ENCODE measurements at places on chromosomes 11 and 22.

DNA sequence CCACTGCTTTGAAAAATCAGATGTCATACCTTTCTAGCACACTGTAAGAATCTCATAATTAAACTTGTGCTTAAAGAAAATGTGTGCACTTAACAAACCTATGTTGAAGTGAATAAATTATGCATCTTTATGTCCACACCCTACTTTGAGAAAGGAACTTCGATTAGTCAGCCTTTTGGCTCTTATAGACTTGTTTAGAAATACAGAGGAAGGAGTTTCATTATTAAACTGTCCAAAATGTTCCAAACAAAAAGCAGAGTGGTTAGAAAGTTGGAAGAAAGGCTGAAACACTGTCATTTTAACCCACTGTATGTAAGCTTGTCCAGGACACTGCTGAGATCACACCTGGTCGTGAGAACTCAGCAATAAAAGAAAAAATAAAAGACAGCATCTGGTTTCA lies 863.2 kb upstream of the CHORDC1 start:
- DNase-seq: no peak

- no peak for DNase-seq
These were observed 12.9 kb upstream of the SYTL2 start for GRCh38 chr11:85823816-85824215.

DNA sequence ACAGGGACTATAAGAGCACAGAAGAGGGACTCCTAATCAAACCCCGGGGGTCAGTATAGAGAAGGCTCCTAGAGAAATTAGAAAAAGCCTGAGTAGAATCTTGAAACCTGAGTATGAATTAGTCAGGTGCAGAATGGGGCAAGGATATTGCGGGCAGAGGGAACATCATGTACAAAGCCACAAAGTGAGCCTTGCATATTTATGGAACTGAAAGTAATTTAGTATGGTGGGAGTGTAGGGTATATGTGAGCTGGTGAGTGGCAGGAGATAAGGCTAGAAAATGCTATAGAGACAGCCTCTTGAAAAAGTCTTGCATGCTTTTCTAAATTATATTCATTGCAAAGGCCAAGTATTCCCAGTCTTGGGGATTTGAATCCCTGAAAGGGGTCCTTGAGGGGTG lies 93.7 kb downstream of the STIM1 start:
- DNase-seq: no peak

GRCh38 chr11:110907629-110908028 lies 195.4 kb upstream of the ARHGAP20 start:
- peak; percentile 85 for DNase-seq

- DNase-seq: no peak
These were observed 41.6 kb upstream of the PRAME start for GRCh38 chr22:22600531-22601261.

DNA sequence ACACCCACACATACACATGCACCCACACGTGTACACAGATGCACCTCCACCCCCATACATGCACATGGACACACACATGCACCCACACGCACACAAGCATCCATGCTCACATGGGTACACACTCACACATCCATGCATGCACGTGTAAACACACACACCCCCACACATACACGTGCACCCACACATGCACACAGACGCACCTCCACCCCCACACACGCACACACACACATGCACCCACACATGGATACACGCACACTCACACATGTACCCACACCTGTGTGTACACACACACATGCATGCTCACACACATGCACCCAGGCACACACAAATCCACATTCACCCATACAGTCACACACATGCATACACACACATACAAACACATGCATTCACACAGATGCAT lies 24.5 kb downstream of the CDPF1 start:
- no peak for DNase-seq

Data from amniotic stem cell (primary cell).